Tibial artery (tissue), 4 donors: ENCODE measurements at places on chromosomes 4 and X.

DNA sequence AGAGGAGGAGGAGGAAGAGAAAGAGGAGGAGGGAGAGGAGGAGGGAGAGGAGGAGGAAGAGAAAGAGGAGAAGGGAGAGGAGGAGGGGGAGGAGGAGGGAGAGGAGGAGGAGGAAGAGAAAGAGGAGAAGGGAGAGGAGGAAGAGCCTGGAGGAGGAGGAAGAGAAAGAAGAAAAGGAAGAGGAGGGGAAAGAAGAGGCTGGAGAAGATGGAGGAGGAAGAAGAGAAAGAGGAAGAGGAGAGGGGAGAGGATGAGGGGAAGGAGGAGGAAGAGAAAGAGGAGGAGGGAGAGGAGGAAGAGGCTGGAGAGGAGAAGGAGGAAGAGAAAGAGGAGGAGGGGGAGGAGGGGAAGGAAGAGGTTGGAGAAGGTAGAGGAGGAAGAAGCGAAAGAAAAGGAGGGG, 46.0 kb upstream of the SHOX start:
- no peak for DNase-seq
- H3K27me3 ChIP-seq: no peaks in the 10 kb centered on the region
- no peak overlapping the region for H3K4me3 ChIP-seq
- no peaks in the 10 kb centered on the region for H3K4me1 ChIP-seq

DNA sequence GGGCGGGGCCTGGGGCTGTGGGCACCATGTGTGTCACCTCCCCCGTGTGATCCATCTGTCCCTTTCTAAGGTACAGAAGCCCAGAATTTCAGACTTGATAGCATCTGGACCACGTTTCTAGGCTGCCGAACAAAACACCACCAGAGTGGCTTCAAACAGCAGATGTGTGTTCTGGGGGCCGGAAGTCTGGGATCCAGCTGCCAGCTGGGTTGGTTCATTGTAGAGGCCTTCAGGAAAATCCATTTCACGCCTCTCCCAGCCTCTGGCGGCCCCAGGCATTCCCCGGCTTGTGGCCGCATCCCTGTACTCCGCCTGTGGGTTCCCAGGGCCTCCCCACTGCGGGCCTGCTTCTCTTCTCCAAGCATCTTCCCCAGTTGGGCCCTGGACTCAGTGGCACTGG, 39.6 kb upstream of the GPR78 start:
- no peak overlapping the region for H3K27ac ChIP-seq
- peak; percentile 42 for DNase-seq
- peaks cover 10% of the 10 kb centered on the region for H3K27me3 ChIP-seq
- H3K4me1 ChIP-seq: peaks cover 6% of the 10 kb centered on the region
- H3K4me3 ChIP-seq: no peak overlapping the region

DNA sequence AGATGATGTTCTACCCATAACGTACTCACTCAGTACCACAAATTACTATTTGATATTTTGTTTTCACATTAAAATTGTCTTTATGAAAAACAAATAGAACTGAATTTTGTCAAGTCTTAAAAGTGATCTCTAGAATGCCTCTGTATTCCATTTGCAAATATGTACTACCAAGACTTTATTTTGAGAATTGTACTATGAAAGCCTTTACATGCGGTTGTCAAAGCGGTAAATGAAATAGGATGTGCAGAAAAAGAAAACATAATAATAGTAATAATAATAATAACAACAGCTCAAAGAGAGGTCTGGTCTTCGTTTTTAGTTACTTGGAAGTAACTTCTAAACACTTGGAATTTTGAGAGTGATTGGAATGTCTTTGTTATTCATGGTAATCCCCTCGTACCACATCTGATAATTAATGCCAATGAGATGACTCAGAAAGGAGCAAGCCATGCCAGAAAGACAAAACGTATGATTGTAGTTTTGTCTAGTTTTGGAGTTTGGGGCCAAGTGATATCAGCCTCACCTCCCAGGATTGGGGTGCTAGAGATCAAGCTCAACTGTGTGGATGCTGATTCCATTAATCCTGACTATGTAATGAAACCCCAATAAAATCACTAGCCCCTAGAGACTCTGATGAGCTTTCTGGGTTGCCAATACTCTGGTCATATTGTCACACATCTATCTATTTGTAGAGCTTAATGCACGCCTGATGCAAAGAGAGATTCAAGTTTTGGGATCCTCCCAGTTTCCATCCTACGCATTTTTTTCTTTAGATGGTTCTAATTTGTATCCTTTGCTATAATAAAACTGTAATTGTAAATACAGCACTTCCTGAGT, 20.2 kb upstream of the CTSO start:
- no peak overlapping the region for H3K27ac ChIP-seq
- H3K36me3 ChIP-seq: no peaks in the 10 kb centered on the region
- no peak overlapping the region for H3K4me3 ChIP-seq
- H3K4me1 ChIP-seq: no peaks in the 10 kb centered on the region

GRCh38 chr4:69800599-69800998, 40.2 kb upstream of the SULT1B1 start:
- H3K27me3 ChIP-seq: no peaks in the 10 kb centered on the region
- H3K36me3 ChIP-seq: no peaks in the 10 kb centered on the region
- DNase-seq: no peak
- H3K4me1 ChIP-seq: no peaks in the 10 kb centered on the region

GRCh38 chr4:8695237-8696219, 103.0 kb downstream of the CPZ start:
- H3K4me1 ChIP-seq: no peaks in the 10 kb centered on the region
- no peak overlapping the region for H3K4me3 ChIP-seq
- no peak for DNase-seq
- H3K27ac ChIP-seq: no peak overlapping the region

GRCh38 chr4:52370576-52370975, 288.5 kb downstream of the USP46 start:
- no peak overlapping the region for H3K4me3 ChIP-seq
- no peaks in the 10 kb centered on the region for H3K36me3 ChIP-seq
- no peak overlapping the region for H3K27ac ChIP-seq
- DNase-seq: no peak
- no peaks in the 10 kb centered on the region for H3K4me1 ChIP-seq
- no peaks in the 10 kb centered on the region for H3K27me3 ChIP-seq

GRCh38 chr4:37953620-37954293, 6.4 kb upstream of the PTTG2 start:
- H3K27me3 ChIP-seq: no peaks in the 10 kb centered on the region
- no peak for DNase-seq
- H3K27ac ChIP-seq: no peak overlapping the region

DNA sequence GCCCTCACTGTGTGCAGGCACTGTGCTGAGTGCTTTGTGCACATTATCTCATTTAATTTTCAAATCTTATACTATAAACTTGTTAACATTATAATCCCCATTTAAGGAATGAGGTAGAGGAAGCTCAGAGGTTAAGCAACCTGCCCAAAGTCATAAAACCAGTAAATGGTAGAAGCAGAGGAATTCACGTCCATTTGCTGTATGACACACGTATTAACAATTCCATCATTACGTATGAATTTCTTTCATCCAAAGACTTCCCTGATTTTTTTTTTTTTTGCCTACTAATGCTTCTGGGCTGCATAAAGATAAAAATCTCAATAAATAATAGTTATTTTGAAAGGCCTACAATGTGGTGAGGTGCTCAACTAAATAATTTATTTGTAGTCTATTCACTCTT, 64.5 kb upstream of the H2AZ1 start:
- H3K4me3 ChIP-seq: no peak overlapping the region
- no peak overlapping the region for H3K27ac ChIP-seq
- H3K4me1 ChIP-seq: no peaks in the 10 kb centered on the region
- H3K27me3 ChIP-seq: no peaks in the 10 kb centered on the region
- DNase-seq: no peak
- H3K36me3 ChIP-seq: no peaks in the 10 kb centered on the region

DNA sequence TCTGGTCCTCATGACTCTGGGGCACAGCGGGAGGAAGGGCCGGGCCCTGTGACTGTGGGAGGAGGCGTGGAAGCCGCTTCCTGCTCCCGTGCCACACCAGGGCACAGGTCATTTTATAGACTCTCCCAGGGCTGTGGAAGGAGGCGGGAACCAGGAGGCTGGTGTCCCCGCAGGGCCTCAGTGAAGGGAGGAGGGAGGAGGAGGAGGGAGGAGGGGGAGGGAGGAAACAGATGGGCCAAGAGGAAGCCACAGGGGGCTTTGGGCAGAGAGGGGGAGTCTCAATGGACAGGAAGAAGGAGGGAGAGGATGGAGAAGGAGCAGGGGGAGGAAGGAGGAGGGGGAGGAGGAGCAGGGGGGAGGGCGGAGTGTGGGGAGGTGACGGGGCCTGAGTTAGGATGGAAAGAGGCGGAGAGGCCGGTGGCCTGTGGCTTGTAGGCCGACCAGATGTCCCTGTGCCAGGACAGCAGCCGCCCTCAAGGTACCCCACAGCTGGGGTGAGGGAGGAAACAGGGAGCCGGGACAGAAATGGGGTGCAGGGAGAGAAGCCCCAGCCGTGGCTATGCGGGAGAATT, 6.2 kb upstream of the PLCXD1 start:
- H3K4me1 ChIP-seq: no peaks in the 10 kb centered on the region
- no peak overlapping the region for H3K27ac ChIP-seq
- no peak for DNase-seq
- H3K36me3 ChIP-seq: no peaks in the 10 kb centered on the region
